Suprapubic skin (tissue), 4 donors: ENCODE measurements at places on chromosomes 1 and 21. TPM values are rescaled to one million over a fixed set of nuclear protein-coding genes. Genes with fewer than 3 reads are reported as not detected.

NTMT2 gene
- total RNA-seq: not detected

METTL18 gene
- total RNA-seq: 1.3 TPM

LINGO4 gene
- 0.68 TPM for total RNA-seq

POU3F1 gene
- 10.8 TPM for total RNA-seq

UBASH3A gene
- not detected for total RNA-seq

SPRR4 gene
- total RNA-seq: 478 TPM

FCGR1A gene
- total RNA-seq: not detected

DNAI4 gene
- 3.6 TPM for total RNA-seq

UCK2 gene
- 51.5 TPM for total RNA-seq

ANGPTL3 gene
- total RNA-seq: not detected

SPTA1 gene
- 0.24 TPM for total RNA-seq

PLA2G2D gene
- total RNA-seq: not detected

DCDC2B gene
- not detected for total RNA-seq

BLACAT1 gene
- total RNA-seq: not detected

CD164L2 gene
- 10.7 TPM for total RNA-seq

DNA sequence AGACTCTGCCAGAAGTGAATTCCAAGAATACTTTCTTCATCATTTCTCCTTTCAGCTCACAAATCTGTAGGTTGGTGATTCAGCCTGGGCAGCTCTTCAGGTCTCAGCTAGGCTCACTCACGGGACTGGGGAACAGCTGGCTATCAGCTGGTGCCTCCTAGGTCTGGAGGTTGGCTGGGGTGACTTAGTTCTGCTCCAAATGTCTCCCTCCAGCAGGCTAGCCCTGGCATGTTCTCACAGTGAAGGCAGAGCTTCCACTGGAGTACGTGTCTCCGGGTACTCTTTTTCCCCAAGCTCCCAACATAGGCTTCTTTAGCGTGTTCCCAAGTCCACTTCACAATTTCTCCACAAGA lies 12.5 kb upstream of the VAMP4 start:
- DNase-seq: no peak

DNA sequence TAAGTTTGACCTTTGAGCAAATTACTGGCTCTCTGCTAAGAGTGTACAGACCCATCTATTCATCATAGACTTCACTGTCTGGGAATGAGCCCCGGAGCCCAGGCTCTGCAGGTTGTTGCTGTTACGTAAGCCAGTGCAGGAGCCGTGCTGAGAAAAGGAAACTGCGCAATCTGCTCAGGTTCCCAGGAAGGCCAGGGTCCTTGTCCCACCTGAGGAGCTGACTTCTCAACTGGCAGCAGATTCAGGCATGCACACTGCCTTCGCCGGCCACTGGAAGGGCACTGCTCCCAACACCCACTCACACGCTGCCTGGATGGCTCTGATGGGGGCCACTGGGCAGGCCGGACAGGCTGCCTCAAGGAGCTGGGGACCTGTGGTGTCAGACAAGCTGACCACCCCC lies 19.5 kb downstream of the RCAN1 start:
- no peak for DNase-seq

DNA sequence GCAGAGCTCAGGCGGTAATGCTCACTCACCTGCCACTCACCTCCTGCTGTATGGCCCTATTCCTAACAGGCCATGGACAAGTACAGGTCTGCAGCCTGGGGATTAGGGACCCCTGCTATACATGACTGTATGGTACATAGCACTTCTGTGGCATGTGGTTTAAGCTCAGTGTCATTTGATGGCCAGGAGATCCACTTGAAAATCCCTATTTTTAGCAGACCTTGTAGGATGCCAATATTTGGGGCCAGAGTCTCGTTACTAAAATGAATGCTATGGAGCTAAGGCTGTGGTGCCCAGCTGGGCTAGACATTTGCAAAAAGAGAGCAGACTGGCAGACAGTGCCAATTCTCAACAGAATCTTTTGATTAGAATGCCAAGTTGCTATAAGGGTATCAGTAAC lies 1.7 kb upstream of the ANGPTL7 start:
- no peak for DNase-seq

- DNase-seq: no peak
Observed at GRCh38 chr1:31564606-31564989, 11.7 kb upstream of the TINAGL1 start.

GRCh38 chr1:47031059-47031458 lies 7.6 kb downstream of the CYP4X1 start:
- no peak for DNase-seq

DNA sequence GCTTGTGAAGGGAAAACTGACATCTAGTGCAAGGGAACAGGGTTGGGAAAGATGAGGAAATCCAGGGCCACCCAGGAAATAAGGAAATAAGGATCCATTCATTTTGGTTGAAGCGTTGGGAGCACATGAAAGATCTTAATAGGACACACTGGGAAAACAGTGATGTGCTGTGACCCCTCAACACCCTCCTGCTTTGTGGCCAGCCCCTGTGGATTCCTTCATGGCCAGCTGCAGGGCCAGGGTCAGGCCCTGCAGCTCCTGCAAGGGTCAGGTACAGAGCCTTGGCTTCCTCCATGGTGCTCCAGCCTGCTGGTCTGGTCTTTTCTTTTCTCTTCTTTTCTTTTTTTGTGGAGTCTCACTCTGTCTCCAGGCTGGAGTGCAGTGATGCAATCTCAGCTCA lies 18.8 kb upstream of the PIGM start:
- no peak for DNase-seq

DNA sequence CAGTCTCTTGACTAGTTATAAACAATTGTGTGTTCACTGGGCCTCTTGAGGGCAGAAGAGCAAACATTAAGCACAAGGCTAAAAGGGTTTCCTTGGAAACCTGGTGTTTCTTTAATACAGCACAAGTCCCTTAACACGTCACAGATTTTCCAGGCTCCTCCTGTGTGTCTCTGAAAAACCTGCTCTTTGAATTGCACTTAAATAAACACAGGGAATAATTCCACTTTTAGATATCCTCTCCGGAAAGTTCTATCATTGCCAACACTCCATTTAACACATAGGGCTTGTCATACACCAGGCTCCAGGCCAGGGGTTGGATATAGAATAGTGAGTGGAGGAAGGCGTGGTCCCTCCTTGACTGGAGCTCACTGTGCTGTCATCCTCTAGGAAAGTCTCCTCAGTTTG lies 442.6 kb downstream of the DSCAM start:
- DNase-seq: no peak

DNA sequence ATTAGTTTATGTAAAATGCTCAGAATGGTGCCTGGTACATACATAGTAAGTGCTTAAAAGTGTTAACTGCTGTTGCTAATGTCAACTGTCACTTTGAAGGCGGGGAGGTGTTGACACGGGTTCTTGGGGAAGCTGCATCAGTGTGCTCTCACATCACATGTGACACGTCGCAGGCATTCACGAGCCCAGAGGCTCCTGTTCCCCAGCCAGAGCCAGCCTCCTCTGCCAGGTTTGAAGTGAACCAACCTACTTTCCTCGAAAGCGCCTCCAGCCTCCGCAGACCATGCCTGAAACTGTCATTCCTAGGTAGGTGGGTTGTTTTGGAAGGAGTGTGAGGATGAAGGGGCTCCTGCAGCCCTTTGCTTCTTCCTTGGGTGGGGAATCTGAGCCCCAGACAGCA lies 13.8 kb downstream of the GALNT2 start:
- no peak for DNase-seq

GRCh38 chr1:62746086-62746808 lies 37.7 kb upstream of the ATG4C start:
- DNase-seq: no peak

GRCh38 chr1:110436635-110437034 lies 14.3 kb upstream of the PROK1 start:
- no peak for DNase-seq

GRCh38 chr1:44661781-44662682 lies 12.2 kb downstream of the TMEM53 start:
- no peak for DNase-seq

DNA sequence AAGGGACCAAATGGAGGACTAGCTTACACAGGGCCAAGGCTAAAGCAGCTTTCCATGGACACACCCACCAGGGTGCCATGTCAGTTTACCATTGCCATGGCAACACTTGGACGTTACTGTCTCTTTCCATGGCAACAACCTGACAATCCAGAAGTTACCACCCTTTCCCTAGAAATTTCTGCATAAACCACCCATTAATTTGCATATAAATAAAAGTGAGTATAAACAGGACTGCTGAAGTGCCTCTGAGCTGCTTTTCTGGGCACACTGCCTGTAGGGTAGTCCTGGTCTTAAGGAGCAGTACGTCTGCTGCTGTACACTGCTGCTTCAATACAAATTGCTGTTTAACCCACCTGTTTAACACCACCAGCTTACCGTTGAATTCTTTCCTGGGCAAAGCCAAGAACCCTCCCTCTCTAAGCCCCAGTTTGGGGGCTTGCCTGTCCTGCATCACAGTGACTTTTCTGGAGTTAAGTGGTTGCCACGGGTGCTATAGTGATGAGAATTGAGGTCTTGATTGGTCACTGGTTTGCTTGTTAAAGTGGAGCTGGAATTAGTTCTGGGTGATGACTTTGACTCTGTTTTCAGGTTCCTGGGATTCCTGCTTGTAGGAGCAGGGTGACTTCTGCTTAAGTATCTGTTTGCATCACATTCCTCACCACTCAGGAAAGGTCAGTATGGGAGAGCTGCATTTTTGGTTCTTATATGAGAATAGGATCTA lies 83.2 kb downstream of the CLDN17 start:
- DNase-seq: no peak

DNA sequence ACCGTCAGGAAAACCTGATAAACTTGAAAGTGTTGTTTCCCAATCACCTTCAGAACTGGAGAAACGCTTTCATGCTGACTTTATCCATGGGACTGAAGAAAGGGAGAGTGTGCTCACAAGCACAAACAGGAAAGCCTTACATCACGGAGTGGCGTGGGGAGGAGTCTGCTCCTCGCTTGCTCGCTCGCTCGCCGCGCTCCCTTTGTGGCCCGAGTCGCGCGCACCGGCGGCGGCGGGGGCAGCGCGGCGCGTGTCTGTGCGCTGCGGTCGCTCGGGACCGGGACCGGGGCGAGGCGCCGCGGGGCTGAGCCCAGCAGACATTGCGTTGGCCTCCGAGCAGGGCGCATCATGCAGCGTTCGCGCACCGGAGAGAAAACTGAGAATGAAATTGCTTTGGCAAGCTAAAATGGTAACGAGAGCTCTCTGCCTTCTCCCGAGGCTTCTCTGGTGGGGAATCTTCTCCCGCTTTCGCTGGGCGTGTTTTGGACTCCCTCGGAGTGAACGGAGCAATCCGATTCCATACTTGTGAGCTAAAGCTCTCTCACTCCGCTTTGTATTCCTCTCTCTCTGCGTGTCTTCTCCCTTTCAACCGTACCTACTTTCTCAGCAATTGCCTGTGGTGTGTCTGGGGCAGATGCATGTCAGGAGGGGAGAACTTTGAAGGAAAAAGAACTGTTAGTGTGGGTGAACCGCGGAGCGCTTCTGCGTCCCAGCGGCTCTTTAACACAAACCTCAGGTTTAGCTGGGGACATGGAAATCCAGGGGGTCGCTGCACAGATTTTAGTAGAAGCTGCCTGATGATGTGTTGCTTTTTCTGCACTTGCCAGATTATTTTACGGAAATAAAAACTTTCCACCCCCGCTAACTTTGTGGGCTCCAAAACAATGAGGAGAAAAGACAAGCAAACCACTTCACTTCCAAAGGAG lies at the start of gene RGL1:
RGL1 (plus strand) TSS at position 205 of the 926 bp plus-strand sequence; CDS start at position 383, 178 bp downstream.
- DNase-seq: peak; percentile 82

DNA sequence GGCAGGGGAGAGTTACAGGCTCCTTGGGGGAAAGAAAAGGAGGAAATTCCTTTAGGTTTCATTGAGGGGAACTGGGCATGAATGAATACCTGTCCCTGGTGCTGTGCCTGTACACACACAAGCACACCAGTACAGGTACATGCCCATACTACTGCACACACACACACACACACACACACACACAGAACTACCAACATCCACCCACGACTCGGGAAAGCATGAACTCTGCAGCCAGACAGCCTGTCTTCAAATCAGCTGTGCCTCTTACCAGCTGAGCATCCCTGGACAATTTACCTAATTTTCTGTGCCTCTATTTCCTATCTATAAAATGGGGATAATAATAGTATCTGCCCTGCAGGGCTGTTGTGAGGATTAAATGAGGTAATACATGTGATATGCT lies 7.2 kb upstream of the GRIK3 start:
- no peak for DNase-seq

GRCh38 chr1:22107126-22107525 lies 35.8 kb downstream of the WNT4 start:
- no peak for DNase-seq

- DNase-seq: no peak
Observed at GRCh38 chr1:202656951-202657646, 53.2 kb downstream of the SYT2 start.

DNA sequence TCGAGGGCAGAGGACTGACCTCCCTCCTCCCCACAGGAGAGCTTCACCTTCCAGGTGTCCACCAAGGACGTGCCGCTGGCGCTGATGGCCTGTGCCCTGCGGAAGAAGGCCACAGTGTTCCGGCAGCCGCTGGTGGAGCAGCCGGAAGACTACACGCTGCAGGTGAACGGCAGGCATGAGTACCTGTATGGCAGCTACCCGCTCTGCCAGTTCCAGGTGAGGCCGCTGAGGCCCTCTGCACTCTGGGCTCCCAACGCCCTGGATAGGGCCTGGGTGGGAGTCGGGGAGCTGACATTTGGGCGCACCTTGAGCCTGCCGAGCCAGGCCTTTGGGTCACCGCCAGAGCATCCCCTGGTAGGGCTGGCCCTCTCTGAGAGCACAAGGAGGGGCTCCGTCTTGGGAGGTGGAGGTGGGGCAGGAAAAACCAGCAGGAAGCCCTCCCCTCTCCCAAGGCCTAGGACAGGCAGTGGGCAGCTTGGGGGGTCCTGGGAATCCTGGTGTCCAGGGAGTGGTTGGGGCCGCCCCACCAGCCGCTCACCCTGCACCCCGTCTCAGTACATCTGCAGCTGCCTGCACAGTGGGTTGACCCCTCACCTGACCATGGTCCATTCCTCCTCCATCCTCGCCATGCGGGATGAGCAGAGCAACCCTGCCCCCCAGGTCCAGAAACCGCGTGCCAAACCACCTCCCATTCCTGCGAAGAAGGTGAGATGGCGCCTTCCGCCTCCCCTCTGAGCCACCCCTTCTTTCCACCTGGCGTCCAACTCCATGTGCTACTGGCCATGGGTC lies 65.1 kb downstream of the PIK3CD start:
- no peak for DNase-seq

DNA sequence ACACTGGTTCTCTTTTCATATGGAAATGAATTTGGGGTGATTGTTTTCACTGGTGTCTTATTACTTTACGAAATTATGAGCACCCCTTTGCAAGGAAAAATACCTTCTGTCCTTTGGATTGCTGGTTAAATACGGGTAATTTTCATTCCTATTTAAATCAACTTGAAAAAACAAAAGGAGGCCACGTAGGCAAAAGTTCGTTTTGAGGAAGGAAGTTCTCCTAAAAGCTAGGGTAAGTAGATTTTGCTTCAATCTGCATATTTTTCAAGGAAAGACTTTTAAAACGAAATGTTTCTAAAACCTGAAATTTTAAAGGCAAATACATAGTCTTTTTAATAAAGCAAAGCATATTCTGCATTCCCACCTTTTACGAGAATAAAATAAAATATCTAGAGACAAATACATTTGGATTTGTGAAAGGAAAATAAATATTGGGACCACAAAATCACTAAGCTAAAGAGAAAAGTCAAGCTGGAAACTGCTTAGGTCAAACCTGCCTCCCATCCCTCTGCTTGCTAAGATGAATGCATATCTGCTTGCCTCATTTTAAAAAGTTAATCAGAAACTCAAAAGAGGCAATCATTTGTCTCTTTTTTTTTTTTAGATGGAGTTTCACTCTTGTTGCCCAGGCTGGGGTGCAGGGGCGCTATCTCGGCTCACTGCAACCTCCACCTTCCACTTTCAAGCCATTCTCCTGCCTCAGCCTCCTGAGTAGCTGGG lies 70.9 kb upstream of the ETS2 start:
- no peak for DNase-seq
